ENCODE measurements at places on chromosomes 7 and 10.

- DNase-seq = no peak
Observed at GRCh38 chr10:6052247-6053221, 9.6 kb downstream of the IL2RA start.

- no peak for DNase-seq
Observed at GRCh38 chr10:92419740-92420545, 129.0 kb downstream of the MARCHF5 start.

GRCh38 chr7:128323040-128323439 is 20.7 kb downstream of the RBM28 start:
- DNase-seq = no peak

DNA sequence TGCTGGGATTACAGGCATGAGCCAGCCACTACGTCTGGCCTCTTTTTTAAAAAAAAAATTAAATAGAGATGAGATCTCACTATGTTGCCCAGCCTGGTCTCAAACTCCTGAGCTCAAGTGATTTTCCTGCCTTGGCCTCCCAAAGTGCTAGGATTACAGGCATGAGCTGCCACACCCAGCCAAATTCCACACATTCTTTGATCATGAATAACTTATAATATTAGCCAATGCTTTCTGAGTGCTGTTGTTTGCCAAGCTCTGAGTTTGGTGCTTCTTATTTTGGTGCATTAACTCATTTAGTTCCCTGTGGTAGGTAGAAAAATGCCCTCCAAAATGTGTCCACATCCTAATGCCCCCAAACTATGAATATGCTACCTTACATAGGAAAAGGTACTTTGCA is 47.2 kb upstream of the MKI67 start:
- no peak for DNase-seq

DNA sequence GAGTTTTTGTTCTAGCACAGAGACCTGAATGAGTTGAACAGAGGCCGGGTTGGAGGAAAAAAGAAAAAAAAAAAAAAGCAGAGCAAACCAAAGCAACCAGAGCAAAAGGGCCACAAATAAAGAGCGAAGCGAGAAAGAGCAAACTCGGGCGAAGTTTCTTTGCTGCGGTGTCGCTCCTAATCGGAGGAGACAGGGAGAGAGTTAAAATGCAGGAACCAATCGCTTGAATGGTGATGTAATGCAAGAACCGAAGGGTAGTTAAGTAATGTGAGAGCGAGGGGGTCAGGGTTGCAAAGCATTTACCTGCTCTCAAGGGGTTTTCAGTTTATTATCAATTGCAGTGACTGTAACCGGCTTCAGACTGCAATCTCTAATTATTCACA is 271.7 kb downstream of the TRIL start:
- DNase-seq = no peak

DNA sequence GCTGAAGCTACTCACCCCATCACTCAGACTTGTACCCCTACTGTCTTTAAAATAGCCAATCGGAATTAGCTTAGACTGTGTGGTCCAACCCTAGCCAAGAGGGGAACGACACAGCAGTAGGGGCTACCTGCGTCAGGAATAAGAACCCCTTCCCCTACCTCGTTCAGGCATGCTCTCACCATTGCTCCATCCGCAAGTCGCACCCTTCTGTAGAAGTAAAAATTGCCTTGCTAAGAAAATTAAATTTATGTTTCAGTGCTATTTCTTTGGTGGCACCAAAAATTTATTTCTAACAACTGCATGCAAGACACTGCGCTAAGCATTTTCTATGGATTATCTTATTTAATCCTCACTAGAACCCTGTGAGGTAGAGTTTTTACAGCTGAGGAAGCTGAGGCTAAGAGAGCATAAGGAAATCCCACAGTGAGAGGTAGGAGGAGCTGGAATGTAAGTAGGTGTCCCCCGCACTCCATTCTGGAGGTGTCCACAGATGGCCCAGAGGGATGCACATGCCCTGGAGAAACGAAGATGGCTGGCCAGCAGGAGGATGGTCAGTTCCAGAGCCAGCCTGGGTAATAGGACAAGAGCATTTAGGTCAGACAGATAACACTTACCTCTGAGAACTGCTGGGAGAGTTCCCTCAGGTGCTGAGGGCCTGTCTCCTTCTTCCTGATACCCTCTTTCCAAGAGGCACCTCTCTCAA is 15.3 kb upstream of the CACUL1 start:
- DNase-seq = no peak

GRCh38 chr10:74932648-74933047 is 106.2 kb downstream of the KAT6B start:
- no peak for DNase-seq

- no peak for DNase-seq
Observed at GRCh38 chr10:77639756-77640155, 2.1 kb upstream of the KCNMA1 start.
